ENCODE measurements at places on chromosomes 4 and X. TPM values are rescaled to one million over a fixed set of nuclear protein-coding genes. Genes with fewer than 3 reads are reported as not detected.

DNA sequence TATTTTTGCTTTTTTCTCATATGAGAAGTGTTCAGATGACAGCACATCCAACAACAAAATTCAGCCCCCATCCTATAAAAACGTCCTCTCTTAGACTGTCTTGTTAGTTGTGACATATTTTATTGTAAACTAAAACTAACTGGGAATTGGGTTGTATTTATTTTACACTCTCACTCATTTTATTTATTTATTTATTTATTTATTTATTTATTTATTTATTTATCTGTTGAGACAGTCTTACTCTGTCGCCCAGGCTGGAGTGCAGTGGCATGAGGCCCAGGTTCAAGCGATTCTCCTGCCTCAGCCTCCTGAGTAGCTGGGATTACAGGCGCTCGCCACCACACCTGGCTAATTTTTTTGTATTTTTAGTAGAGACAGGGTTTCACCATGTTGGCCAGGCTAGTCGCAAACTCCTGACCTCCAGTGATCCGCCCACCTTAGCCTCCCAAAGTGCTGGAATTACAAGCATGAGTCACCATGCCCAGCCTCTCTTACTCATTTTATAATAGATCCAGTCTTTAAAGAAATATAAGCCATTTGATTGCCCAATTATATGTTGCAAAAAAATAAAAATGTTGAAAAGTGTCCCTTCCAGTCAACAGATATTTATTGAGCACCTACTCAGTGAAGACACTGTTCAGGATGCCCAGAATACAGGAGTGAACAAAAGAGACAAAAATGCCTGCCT lies 44.6 kb downstream of the PALLD start:
- no peak for DNase-seq

DNA sequence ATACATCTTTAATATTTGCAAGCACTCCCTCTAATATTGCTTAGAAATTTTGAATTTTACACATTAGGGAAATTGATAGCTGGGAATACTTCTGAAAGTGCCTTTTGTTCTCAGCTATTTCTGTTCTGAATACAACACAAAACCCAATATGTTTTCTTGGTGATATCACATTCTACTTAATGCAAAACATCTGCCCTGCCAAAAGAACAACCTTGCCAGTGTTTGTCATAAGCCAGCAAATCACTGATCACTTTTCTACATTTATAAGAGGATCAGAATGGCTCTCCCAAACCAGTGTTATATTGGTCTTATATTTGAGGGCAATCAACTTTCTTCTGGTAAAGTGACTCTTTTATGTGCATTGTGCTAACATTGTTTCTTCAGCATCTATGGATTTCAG lies 126.8 kb upstream of the APOOL start:
- DNase-seq = no peak

DNA sequence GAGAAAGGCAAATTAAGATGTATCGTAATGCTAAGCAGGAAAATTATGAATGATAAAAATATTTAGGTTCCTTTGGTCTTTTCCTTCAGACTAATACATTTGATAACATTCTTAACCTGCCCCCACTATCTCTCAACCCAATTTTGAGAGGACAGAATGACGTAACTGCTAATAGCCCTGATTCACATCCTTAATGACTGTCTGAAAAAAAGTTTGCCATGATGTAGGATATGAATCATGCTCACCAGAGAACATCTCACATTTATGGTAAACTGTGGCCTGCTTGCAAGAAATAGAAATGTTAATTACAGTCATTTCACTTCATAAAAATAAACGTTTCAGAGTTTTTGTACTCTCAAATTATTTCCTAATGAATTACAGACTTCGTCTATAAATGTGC lies 128.0 kb upstream of the VEGFC start:
- no peak for DNase-seq

Gene F9
- not detected for total RNA-seq

Data from activated CD4-positive, alpha-beta T cell treated with anti-CD3 and anti-CD28 coated beads, Interleukin-2, amount 10 ng/mL, durations not matched to agents 24 days and 14 days (primary cell).